Mesothelial cell of epicardium (in vitro differentiated cells): ENCODE measurements at places on chromosomes 11 and 22.

DNA sequence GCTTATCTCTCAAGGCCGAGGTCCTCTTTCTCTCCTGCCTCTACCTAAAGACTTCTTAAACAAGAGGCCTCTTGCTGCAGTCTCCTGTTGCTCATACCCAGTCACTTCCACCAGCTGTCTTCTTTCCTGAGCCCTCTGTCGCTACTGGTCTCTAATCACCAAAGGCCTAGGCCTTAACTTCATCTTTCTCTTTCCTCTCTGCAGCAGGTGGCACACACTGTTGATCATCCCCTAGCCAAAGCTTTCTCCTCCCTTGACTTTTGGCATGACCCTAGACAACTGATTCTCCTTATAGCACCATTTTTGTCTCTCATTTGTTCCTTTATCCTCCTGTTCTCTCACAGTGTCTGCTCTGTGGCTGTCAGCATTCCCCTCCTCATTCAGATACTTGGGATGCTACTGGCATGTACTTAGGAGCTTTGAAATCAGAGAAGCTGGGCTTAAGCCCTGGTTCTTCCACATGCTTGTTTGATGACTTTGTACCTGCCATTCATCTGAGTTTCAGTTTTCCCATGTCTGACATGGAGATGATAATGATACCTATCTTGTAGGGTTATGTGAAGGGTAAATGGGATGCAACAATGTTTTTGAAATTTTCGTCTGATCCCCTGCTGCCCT lies 22.4 kb downstream of the ENDOD1 start:
- no peaks in the 10 kb centered on the region for H3K27me3 ChIP-seq
- H3K27ac ChIP-seq, result peak overlapping the region; percentile 2
- no peaks in the 10 kb centered on the region for H3K36me3 ChIP-seq
- H3K4me3 ChIP-seq, result no peak overlapping the region
- no peak for DNase-seq

GRCh38 chr22:31829505-31829904 lies 75.7 kb downstream of the DEPDC5 start:
- no peaks in the 10 kb centered on the region for H3K4me1 ChIP-seq
- DNase-seq, result no peak
- peak overlapping the region; percentile 81 for H3K27ac ChIP-seq
- no peak overlapping the region for H3K4me3 ChIP-seq
- H3K27me3 ChIP-seq, result no peaks in the 10 kb centered on the region

- H3K27me3 ChIP-seq, result no peaks in the 10 kb centered on the region
- H3K4me3 ChIP-seq, result no peak overlapping the region
- H3K36me3 ChIP-seq, result no peaks in the 10 kb centered on the region
- DNase-seq, result no peak
- H3K4me1 ChIP-seq, result peaks cover 14% of the 10 kb centered on the region
Observed at GRCh38 chr11:742156-742546, 5.1 kb upstream of the TALDO1 start.

- no peak for DNase-seq
- no peak overlapping the region for H3K4me3 ChIP-seq
- H3K36me3 ChIP-seq, result peaks cover 10% of the 10 kb centered on the region
- no peaks in the 10 kb centered on the region for H3K27me3 ChIP-seq
- no peak overlapping the region for H3K27ac ChIP-seq
Observed at GRCh38 chr22:28734393-28734792, 7.2 kb downstream of the CHEK2 start.

DNA sequence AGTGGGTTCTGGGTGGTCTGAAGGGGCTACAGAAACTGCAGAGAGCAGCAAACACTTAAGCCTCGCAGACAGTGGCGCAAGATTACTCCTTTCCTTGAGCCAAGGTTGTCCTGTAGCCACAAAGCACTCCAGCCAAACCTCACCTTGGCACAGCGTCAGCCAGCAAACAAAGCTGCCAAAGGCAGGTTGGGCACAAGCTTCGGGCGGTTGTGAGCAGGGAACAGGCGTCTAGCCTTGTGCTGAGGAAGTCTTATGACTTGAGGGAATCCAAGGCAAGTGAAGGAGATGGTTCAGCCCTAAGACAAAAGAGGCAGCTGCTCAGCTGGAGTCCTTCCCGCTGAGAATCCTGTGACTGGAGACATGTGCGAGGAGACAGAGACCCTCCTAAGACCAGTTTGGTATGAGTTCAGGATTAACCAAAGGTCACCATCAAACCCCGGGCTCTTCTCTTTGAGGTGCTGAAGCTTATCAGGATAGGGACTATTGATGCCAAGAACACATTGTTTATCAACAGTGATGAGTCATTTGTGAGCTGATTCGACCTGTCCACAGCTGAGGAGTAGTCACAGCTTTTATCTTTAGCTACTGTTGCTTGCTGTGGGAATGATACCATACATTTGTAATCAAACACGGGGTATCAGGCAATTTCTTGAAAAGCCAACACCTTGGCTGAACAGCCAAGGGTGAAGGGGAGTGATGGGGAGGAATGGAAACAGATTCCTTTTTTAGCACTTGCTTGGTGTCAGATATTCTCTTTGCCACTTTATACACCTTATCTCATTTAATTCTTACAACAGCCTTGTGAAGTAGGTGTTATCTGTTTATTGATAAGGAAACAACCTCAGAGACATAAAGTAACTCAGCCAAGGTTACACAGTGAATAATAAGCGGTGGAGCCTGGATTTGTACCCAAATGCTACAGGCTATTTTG lies 4.6 kb downstream of the ADM start:
- no peaks in the 10 kb centered on the region for H3K36me3 ChIP-seq
- H3K27me3 ChIP-seq, result peaks cover 40% of the 10 kb centered on the region
- H3K27ac ChIP-seq, result no peak overlapping the region
- peak overlapping the region; percentile 15 for H3K4me3 ChIP-seq
- no peak for DNase-seq
- peaks cover 14% of the 10 kb centered on the region for H3K4me1 ChIP-seq

- H3K27me3 ChIP-seq, result peaks cover 15% of the 10 kb centered on the region
- no peak for DNase-seq
- no peak overlapping the region for H3K27ac ChIP-seq
- no peaks in the 10 kb centered on the region for H3K36me3 ChIP-seq
- H3K4me1 ChIP-seq, result no peaks in the 10 kb centered on the region
- H3K4me3 ChIP-seq, result no peak overlapping the region
Observed at GRCh38 chr11:70226183-70226582, 23.1 kb downstream of the FADD start.

GRCh38 chr11:8321876-8322275 lies 58.2 kb upstream of the LMO1 start:
- H3K4me1 ChIP-seq, result peaks cover 6% of the 10 kb centered on the region
- DNase-seq, result no peak
- no peaks in the 10 kb centered on the region for H3K36me3 ChIP-seq
- H3K27ac ChIP-seq, result no peak overlapping the region
- H3K27me3 ChIP-seq, result peaks cover 38% of the 10 kb centered on the region
- no peak overlapping the region for H3K4me3 ChIP-seq

- no peaks in the 10 kb centered on the region for H3K4me1 ChIP-seq
- peaks cover 27% of the 10 kb centered on the region for H3K27me3 ChIP-seq
- no peaks in the 10 kb centered on the region for H3K36me3 ChIP-seq
Observed at GRCh38 chr22:48389916-48390315, 1437.8 kb downstream of the BRD1 start.

DNA sequence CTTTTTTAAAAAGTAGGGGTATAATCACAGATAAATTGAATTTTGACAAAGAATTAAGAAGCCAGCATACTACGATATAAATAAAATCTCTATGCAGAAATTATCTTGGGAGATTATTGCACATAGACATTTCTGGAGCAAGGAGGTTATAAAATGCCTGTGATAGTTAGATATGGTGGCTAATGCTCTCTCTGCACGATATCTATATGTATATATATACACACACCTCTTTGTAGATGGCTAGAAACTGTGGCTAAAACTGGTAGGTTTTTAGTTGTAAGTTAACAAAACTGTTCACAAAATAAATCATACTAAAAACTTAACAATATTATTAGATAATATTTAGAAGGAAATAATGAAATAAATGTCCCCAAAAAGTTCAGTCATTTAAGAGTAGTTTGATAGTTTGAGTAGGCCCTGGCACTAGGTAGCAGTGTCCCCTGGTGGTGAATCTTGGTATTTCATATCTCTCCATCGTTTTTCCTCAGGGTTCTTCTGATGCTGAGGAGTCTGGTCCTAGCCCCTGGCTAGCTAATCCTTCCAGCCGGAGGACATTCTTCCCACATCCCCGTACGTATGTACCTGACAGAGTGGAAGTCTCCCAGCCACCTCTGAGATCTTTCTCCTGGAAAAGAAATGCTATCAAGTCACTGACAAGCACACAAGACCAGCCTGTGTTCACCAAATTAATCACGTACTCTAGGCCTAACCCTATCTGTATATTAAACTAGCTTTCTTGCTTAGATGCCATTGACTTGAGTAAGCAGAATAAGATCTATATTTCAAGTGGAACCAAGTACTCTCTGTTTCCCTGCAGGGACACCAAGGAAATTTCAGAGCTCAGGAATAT lies 32.2 kb downstream of the ART5 start:
- H3K27me3 ChIP-seq, result peaks cover 3% of the 10 kb centered on the region
- no peaks in the 10 kb centered on the region for H3K36me3 ChIP-seq
- H3K4me3 ChIP-seq, result no peak overlapping the region
- H3K27ac ChIP-seq, result no peak overlapping the region
- no peak for DNase-seq

DNA sequence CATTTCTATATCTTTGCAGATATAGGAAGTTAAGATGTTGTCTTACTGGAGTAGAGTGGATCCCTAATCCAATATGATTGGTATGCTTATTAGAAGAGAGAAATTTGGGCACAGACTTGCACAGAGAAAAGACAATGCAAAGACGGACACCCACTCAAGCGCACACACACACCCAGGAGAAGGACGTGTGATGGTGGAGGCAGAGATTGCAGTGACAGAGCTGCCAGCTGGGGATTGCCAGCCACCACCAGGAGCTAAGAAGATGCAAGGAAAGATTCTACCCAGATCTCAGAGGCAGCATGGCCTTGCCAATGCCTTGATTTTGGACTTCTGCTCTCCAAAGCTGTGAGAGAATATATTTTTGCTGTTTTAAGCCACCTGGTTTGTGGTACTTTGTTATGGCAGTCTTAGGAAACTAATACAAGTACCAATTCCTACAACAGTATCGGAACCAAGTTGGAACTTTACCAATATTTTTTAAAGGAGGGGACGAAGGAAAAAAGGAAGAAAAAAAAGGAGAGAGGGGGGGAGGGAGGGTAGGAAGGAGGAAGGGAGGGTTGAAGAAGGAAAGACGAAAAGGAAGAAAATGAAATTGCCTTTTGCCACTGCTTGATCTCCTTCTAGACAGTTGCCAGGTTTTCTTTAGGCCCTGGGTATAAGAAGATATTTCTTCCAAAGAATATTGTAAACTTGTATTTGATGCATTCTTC lies 334.0 kb downstream of the BUD13 start:
- no peaks in the 10 kb centered on the region for H3K4me1 ChIP-seq
- no peak for DNase-seq
- H3K27ac ChIP-seq, result no peak overlapping the region
- no peaks in the 10 kb centered on the region for H3K36me3 ChIP-seq
- H3K4me3 ChIP-seq, result no peak overlapping the region

DNA sequence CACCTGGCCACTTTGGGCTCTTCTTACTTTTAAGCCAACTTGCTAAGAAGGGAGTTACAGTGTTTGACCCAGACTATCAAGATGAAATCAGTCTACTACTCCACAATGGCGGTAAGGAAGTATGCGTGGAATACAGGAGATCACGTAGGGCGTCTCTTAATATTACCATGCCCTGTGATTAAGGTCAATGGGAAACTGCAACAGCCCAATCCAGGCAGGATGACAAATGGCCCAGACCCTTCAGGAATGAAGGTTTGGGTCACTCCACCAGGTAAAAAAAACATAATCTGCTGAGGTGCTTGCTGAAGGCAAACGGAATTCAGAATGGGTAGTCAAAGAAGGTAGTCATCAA lies 1.0 kb upstream of the YPEL4 start:
- H3K27me3 ChIP-seq, result no peaks in the 10 kb centered on the region
- no peak overlapping the region for H3K4me3 ChIP-seq
- H3K27ac ChIP-seq, result no peak overlapping the region

GRCh38 chr11:15967966-15968365 lies 388.4 kb downstream of the SOX6 start:
- H3K4me3 ChIP-seq, result no peak overlapping the region
- H3K27ac ChIP-seq, result no peak overlapping the region
- H3K36me3 ChIP-seq, result no peaks in the 10 kb centered on the region
- DNase-seq, result no peak

DNA sequence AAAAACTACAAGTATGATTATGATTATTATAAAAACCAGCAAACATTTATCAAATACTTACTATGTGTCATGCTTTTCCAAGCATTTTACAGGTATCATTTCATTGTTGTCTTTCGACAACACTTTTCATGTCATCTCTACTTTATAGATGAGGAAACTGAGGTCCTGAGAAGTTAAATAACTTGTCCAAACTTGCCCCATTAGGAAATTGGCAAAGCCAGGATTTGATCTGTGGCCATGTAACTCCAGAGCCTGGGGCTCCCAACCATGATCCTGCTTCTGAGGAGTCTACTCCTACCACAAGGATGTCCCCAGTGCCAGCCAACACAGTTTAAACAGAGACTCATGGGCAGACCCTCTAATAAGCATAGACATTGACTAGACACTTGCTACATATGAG lies 15.2 kb downstream of the EHF start:
- DNase-seq, result no peak
- peaks cover 32% of the 10 kb centered on the region for H3K4me1 ChIP-seq
- H3K27ac ChIP-seq, result no peak overlapping the region
- H3K4me3 ChIP-seq, result no peak overlapping the region
- H3K27me3 ChIP-seq, result no peaks in the 10 kb centered on the region

DNA sequence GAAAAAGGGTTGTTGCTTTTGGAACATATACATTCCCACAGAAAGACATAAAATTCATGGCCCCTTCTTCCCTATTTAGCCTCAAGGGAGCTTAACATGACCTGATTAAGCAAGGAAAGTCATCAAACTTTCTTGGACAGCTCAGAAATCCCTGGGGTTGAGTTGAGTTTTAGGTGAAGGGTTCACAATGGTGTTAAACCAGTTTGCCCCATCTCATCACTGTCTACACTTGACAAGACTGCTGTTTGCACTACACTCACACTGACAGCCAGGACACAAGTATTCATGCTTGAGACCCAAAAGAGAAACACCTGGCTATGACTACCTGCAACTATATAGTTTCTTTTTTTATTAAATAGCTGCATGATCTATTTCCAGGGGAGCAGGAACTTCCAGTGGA lies 209.8 kb upstream of the TMEM45B start:
- no peaks in the 10 kb centered on the region for H3K27me3 ChIP-seq
- H3K4me3 ChIP-seq, result no peak overlapping the region
- no peak for DNase-seq
- H3K36me3 ChIP-seq, result peaks cover 12% of the 10 kb centered on the region

- H3K27ac ChIP-seq, result no peak overlapping the region
- H3K27me3 ChIP-seq, result no peaks in the 10 kb centered on the region
- no peak overlapping the region for H3K4me3 ChIP-seq
Observed at GRCh38 chr11:130771708-130772107, 144.6 kb downstream of the SNX19 start.

GRCh38 chr11:85052636-85053035 lies 574.5 kb downstream of the DLG2 start:
- DNase-seq, result no peak
- no peaks in the 10 kb centered on the region for H3K36me3 ChIP-seq
- no peak overlapping the region for H3K27ac ChIP-seq
- H3K4me1 ChIP-seq, result no peaks in the 10 kb centered on the region

- H3K4me1 ChIP-seq, result no peaks in the 10 kb centered on the region
- H3K27ac ChIP-seq, result no peak overlapping the region
- H3K27me3 ChIP-seq, result no peaks in the 10 kb centered on the region
- no peak for DNase-seq
- no peak overlapping the region for H3K4me3 ChIP-seq
- no peaks in the 10 kb centered on the region for H3K36me3 ChIP-seq
Observed at GRCh38 chr11:110184456-110184855, 91.3 kb downstream of the ZC3H12C start.
